ENCODE measurements at places on chromosomes 6 and 20.

DNA sequence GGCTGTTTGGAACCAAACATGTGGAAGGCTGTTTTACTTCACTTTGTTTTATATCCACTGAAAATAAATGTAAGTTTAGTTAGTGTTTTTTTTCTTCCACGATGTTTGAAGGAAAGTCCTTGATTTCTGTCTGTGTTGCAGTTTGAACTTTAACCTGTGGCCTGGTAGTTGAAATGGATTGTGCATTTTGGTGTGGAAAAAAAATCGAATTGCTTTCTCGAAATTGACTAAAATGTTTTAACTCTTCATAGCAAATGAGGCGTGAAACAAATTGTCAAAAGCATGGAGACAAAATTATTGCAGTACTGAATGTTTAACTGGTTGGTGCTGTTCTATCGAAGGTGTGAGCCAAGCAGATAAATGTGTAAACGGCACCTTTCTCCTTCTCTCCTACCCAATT lies 24.5 kb downstream of the ARID1B start:
- DNase-seq = no peak

DNA sequence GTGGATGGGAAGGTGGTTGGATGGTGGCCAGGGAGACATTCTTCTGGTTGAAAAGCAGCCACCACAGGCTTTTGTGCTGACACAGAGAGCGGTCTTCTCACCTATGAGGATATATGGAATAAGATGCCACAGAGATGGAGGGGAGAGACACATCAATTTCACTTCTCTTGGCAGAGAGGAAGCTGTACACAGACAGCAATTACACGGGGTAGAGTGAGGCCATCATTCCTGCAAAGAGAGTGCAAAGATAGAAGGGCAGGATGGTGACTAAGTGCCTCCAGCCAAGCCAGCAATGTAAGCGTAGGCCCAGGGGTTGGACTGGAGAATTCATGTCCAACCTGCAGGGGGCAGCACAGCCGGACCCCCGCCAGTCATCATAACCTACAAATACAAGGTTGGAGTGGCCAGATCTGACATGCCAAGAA lies 56.4 kb downstream of the NRN1 start:
- no peak for DNase-seq

- DNase-seq = no peak
Measured at GRCh38 chr6:169993861-169994481, 242.5 kb downstream of the ERMARD start.

GRCh38 chr20:20199361-20200160 lies 147.2 kb downstream of the CFAP61 start:
- no peak for DNase-seq

DNA sequence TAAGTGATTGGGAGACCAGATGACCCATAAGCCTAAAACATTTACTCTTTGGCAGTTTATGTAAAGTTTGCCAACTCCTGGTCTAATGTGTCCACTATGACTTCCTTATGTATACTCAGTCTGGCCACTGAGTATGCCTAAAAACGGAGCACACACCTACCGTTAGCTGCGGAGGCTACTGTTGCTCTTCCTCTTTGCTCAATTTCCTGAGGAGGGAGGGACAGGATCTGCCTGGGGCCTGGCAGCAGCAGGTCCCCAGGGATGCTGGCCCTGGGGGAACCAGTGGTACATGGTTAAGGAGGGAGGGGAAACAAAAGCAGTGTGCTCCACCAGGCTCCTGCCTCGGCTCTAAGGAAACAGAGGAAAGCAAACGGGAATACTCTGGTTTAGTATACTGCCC lies 113.5 kb downstream of the CDYL start:
- DNase-seq = no peak

GRCh38 chr20:14696937-14697336 lies 359.5 kb upstream of the FLRT3 start:
- DNase-seq = no peak

- no peak for DNase-seq
Measured at GRCh38 chr6:84811351-84811750, 47.0 kb upstream of the TBX18 start.

DNA sequence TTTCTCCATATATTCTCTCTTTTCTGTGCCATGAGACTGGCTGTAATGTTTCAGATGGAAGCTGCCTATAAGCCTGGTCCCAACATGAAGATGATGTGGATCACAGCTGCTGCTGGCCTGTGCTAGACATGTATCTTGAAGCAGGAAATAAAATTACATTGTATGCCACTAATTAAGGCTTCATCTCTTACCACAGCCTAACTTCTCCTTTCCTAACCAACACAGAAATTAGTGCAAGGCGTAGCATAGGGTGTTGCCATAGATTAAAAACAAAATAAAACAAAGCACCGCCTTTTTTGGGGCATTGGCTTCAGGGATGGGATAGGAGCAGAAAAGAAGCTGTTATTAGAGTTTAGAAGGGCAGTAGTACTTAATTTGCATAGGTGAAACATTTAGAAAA lies 4.7 kb upstream of the SLC17A4 start:
- DNase-seq = no peak

GRCh38 chr6:28486988-28487742 lies 28.4 kb downstream of the GPX6 start:
- DNase-seq = no peak

DNA sequence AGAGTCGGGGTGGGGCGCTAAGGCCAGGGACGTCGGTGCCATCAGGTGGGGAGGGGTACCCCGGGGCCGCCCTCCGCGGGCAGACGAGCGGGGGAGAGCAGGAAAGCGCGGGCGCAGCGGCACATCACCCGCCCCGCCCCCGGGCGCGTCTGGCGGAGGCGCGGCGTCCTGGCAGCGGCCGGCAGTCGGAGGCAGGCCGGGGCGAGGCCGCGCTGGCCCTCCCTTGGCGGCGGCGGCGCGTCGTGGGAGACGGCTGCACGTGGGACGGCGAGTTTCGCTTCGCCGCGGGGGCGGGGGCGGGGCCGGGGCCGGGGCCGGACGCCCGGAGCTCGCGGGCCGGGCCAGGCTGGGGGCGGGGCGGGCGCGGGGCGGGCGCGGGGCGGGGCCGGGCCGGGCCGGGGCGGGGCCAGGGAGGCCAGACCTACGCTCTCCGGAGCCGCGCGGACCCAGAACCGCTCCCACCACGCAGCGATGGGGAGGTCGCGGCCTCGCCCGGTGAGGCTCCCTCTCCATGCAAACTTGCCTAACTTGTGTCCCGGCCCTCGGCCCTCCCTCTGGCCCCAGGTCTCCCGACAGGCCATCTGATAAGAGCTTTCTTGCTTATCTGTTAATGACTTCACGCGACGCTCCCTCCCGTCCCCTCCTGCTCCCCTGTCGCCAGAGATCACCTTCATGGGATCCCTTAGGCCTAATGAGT lies 12.5 kb downstream of the ITPR3 start:
- DNase-seq = no peak

DNA sequence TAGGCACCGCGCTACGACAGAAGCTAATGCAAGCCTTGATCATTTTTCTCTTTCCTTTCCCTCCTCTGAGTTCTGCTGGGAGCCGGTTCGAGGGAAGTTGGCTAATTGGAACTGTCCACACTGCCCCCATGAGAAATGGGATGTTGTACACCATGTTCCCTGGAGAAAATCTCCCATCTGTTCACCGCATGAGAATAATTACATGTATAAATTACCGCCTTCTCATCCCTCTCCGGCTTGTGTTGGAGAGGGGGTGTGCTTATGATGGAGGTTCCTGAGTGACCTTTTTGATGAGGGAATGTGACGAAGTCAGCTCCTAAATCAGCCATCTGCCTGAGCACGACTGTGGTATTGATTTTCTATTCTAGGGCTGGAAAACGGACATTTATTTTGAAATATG lies 320.2 kb upstream of the SULF2 start:
- DNase-seq = no peak

Data from stimulated activated CD8-positive, alpha-beta memory T cell treated with anti-CD3 and anti-CD28 coated beads, Interleukin-4, amount 100 ng/mL, for 1 hour (primary cell).